Astrocyte of the spinal cord (primary cell): ENCODE measurements at places on chromosomes 1 and 21.

- peak; percentile 15 for DNase-seq
Measured at GRCh38 chr21:17829472-17829871, 10.3 kb upstream of the C21orf91 start.

DNA sequence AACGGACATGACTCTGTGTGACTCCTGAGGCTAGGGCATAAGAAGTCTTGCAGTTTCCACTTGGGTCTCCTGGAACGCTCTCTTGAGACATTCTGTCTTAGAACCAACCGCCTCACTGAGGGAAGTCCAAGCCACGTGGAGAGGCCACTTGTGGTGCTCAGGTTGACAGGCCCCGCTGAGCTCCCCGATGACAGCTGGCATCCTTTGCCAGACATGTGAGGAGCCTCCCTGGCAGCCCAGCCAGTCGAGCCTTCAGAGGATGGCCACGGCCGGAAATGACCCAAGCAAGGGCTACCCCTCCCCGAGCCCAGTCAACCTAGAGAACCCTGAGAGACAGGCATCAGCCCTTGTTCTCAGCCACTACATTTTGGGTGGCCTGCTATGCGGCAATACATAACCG is 20.7 kb downstream of the PLEKHA6 start:
- no peak for DNase-seq

- no peak for DNase-seq
Measured at GRCh38 chr1:65817891-65818290, 25.2 kb downstream of the PDE4B start.

DNA sequence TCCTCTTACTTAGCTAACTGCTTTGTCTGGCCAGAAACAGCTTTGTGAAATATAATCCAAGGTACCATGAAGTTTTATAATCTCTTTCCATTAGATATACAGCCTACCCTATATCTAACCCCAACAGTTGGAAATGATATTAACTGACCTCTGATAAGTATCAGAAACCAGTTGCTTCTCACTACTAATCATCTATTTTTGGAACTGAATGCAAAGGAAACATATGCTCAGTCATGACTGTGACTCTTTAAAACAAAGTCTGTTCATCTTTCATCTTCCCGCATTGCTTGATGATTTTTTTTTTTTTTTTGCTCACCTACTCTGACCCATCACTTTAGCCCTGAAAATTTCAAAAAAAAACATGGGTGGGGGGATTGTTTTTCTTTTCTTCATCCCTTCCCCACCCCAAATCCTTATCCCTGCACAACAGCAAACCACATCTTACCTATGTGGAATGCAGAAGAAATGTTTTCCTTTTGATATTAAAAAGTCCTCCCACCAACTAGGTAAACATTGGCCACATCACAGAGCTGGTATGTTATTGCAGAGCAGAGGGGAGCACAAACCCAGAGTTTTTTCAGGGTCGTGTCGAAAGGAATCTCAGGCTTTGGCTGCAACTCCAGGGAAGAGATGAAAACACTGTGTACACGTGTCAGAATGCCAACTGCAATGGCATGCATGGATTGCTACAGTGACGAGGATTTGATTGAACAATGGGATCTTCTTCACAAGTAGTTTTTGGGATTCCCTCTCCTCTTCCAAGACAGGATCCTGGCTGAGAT is 137.3 kb downstream of the SLC30A10 start:
- peak; percentile 82 for DNase-seq

- no peak for DNase-seq
Measured at GRCh38 chr1:46413596-46413985, 19.5 kb downstream of the FAAH start.

DNA sequence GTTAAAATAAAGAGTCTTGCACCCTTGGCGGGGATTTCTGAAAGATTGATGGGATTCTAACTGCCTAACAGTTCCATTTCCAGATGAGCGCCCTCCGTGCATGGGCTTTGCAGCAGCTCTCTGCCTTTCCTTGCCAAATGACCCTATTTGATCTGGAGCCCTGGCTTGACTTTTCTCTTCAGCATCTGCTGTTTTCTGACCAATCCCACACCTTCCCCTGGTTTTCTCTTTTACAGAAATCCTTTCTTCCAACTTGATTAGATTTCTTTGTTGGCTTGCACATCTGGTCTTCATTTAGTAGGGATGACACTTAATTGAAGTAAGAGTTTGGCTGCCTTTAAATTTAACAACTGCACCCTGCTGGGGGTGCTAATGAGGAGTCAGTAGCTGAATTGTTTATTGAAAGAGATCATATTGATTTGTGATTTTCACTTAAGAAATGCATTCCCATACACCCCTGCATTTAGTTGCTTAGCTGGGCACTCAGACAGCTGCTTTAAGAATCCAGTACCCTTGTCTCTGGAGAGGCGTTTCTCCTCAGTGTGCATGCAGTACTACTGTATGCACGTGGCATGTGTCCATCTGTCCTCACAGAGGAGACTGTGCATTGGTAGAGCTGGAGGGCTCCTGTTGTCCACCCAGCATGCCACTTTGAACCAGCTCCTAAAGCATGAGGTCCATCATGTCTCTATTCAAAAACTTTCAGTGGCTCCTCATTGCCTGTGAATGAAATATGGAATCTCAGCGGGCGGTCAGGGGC is 99.7 kb downstream of the NOS1AP start:
- DNase-seq: peak; percentile 47
